ENCODE measurements at places on chromosomes 3 and 15.
A peak's percentile ranks its signal among the peaks of the same experiment; 100 is the strongest.

DNA sequence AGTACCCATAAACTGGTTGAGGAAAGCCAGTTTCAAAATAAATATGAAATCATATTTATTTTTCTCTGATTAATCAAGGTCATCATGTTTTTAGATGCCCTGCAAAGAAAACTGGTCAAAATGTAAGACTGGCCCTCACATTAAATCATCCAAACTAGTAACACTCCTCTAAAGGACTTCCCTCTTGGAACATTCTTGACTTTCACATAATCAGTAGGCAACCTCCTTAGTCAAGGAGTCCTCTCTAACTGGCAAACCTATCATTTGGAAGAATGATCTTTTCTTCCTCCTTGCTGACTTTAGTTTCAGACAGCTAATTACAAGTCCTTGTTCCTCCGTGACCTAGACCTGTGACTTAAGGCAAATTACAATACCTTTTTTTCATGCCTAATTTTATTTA lies 82.5 kb upstream of the DCBLD2 start:
- no peak for DNase-seq

DNA sequence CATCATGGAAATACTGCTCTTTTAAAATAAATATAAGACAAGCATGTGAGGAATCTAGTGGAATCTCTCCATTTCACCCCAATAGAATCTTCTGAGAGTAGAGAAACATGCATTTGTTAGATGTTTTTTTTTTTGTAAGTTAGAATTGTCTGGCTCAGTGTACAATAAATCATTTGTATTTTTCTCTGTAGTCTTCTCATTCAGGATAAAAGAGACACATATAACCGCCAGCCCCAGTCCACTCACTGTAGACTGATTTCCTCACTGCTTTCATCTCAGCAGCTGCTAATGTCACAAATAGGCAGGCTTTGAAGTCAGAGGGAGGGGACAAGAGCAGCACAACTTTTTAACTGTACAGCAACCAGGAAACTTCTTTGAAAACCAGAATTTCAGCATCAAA lies 140.2 kb upstream of the RBMS3 start:
- no peak for DNase-seq

DNA sequence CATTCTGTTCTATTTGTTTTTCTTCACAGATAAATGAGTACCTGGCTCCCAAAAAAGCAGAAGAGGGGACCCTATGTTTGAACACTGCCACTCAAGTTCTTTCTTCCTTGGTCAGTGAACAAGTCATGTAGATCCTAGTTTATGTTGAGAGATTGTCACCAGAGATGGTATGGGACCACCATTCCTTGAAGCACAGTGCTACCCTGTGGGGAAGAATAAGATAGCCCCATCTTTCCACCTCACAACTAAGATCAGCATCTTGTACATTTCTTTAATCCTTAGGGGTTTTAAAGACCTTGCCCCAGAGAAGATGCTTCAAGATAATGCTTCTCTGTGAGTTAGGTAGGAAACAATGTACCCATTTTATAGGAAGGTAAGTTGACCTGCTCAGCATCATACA lies 233.5 kb upstream of the WNT5A start:
- no peak for DNase-seq

- no peak for DNase-seq
These were observed 116.8 kb downstream of the SEMA6D start for GRCh38 chr15:47834093-47834492.

DNA sequence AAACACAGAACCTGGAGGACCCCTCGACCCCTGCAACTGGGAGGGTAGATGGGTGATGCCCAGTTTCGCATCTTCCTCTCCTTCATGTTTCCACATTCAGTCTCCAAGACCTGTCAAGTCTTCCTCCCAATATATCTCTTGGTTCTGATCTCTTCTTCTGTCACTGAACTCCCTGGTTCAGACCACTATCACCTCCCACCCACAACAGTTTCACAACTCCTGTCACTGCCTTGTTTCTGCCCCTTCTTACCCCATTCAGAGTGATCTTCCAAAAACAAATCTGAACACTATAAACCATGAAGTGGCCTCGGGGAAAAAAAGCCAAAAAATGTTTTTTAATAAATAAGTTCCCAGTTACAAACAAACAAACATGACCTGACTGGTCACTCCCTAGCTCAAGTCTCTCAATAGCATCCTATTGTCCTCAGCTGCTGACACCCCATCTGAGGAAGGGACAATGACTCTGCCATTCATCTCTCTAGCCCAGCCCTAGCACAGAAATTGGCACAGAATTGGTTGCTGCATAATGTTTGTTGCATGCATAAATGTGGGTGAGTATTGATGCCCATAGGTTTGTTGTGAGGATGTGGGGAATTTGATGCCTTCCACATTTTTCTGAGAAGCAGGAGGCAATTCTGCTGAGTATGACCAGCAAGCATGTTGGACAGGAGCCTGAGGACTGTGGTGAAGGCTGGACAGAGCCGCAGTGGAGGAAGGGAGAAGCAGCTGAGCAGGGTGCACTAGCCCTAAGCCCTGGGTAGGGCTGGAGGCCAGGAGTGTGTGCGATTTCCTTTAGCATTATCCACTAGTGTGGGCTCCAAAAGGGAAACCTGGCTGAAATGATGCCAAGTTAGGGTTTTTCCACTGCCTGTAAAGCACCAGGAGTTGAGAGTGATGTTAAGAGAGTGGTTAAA lies 12.2 kb upstream of the XYLB start:
- no peak for DNase-seq

DNA sequence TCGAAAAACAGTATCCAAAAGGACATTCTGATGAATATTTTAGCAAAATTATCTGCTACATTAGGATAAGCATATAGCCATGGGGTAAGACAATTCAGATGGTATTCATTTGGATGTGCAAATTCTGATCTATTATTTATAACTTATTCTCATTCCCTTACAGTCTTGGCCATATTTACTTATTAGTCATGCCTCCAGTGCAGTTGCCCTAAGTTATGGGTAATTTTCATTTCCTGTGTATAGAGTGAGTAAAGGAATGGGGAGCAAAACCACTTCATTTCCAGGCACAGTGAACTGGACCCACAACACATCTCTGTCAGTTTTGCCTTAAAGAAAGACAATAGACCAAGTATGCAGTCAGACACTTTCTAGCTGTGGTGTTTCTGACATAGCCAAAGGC lies 134.3 kb downstream of the POLQ start:
- no peak for DNase-seq

- no peak for DNase-seq
These were observed 175.0 kb downstream of the PDZRN3 start for GRCh38 chr3:73449774-73450173.

GRCh38 chr3:116241677-116242076 lies 203.6 kb downstream of the LSAMP start:
- DNase-seq: no peak

GRCh38 chr15:79089890-79090486 lies 592 bp downstream of the RASGRF1 start:
- DNase-seq: no peak

DNA sequence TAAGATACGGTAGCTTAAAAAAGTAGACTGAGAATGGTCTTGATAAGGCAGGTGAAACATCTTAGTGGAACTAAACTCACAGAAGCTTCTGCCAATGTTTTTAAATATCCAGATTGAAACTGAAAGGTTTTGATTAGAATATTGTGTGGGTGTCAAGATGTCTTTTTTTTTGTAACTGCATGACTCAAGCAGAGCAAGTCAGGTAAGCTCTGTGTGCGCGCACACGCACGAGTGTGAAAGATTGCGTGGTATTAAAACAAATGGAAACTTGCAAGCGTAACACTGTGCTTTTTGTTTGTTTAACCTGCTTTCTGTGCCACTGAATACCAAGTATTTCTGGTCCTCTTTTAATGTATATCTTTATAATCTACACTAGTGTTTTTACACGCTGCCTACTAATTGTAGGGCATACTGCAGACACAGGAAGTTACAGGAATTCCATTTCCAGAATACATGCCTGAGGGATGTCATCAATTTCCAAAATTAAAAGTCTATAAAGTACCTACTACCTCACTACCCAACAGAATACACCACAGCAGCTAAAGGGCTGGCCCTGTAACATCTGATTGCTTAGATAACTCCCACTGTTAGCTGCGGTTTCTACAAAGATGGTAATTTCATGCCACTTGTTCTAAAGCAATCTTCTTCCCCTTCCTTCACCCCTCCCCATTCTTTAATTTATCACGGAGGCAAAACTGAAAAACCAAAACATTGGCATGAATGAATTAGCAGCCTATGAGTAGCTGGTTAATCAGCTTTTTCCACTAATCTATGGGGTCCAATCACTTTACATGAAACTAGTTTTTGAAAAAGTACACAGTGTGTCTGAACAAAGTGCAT lies 472.8 kb downstream of the SHQ1 start:
- DNase-seq: no peak

DNA sequence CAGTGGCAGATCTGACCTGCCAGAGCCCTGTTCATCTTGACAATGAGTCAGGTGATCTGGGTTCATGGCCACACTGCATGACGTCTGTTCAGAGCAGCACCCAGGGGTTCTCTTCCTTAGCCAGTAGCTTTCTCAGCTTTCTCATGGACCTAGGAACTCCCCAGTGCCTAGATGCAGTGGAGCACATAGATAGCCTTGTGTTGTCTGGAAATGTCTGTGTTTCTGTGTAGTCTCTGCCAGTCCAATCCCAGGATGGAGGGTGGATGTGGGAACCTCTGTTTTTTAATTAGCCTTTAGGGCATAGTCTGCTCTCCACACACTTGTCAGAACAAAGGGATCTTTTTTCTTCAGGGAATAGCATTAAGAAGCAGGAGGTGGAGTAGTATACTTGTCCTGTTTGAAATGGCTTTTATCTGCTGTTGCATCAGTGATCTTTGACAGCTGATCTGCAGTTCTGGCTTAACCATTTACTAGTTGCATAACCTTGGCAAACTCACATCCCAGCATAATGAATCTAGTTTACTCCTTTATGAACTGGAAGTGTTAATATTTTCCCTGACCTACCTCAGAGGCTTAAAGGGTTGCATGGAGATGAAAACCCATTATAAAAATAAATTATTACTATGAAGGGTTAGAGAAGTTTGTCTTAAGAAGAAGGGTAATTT lies 16.1 kb upstream of the CACNA1D start:
- no peak for DNase-seq

DNA sequence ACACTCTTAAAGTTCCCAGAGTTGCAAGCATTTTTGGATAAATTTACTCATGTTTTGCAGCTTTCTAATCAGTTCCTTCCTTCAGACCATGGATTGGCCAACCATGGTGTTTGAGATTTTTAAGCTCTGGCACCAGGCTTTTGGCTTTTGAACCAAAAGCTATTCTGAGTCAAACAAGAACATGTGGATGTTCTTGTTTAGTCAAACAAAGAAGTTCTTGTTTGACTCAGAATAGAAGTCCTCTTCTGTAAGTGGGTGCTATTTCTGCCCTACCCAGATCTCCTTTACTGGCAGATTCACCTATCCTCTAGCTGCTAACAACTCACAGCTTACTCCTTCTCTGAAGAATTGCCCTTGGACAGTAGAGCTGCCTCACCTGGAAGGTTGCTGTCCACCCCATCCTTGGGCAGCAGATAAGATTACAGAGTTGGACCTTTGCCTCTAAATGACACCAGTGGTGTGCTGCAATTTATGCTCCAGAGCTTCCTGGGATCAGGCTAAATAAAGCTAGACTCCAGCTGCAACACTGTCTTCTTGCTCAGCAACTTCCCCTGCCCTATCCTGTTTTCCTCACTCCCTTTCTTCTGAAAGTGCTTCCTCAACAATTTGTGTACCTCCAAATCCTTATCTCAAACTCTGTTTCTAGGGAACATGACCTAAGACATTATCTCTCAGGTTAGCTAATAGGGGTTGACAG lies 65.6 kb downstream of the COL6A6 start:
- DNase-seq: no peak

DNA sequence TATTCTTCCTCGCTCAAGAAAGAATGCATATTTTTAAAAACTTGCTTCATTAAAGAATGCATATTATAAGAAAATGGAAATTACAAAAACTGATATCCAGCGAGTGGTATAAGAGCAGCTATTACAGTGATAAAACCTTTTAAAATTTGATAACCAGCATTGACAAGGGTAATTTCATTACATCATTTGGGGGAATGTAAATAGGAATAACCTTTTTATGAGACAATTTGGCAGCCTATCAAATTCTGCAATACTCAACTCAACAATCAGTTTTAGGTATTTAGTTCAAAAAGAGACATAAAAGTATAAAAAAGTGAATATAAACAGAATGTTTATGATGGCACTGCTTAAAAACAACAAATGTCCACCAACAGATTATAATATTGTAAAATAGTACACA lies 35.4 kb downstream of the MAP4 start:
- no peak for DNase-seq

GRCh38 chr3:170244576-170244975 lies 22.4 kb downstream of the PRKCI start:
- DNase-seq: no peak

- DNase-seq: no peak
These were observed 10.6 kb upstream of the GLCE start for GRCh38 chr15:69149803-69150202.

GRCh38 chr3:85081191-85081906 lies 122.6 kb downstream of the CADM2 start:
- no peak for DNase-seq

DNA sequence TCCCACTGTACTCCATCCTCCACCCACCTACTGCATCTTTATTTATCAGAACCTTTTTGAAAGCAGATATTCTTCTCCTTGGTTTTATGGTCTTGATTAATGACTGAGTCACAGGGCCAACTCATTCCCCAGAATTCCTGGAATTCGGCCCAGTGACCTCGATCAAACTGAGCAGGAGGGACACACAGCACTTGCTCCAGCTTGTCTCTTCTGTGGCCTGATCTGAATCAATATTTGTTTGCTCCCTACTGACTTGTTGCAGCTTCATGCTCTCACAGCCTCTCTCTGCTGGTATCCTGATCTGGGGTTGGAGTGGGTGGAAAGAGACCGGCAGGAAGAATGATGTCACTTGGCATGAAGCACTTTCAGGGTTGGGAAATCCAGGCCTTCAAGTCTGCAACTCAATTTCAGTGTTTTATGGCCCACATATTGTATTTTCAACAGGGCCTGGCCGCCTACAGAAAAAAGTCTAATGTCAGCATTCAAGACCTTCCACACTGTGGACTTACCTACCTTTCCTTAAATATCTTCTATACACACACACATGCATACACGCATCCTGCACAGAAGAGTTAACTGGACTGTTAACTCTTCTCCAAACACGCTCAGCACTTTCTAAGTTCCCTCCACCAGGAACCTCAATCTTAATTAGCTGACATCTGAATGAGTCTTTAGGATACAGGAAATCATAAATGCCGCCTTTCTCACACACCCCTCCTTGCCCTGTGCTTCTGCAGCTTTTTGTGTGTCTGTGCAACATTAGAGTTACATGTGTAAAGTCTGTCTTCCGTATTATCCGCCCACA lies 4.6 kb downstream of the ANXA2 start:
- no peak for DNase-seq

GRCh38 chr3:38740537-38740936 lies 75.5 kb downstream of the SCN10A start:
- DNase-seq: no peak

- DNase-seq: no peak
These were observed 308.5 kb upstream of the RASGRP1 start for GRCh38 chr15:38873158-38873557.

- DNase-seq: peak; percentile 92
These were observed at the start of gene MLH1 for GRCh38 chr3:36993326-36994283. Gene MLH1 (plus strand): TSS chr3:36993518. CDS start chr3:36993548, 30 bp downstream.
